ENCODE measurements at places on chromosomes 5 and 9.

DNA sequence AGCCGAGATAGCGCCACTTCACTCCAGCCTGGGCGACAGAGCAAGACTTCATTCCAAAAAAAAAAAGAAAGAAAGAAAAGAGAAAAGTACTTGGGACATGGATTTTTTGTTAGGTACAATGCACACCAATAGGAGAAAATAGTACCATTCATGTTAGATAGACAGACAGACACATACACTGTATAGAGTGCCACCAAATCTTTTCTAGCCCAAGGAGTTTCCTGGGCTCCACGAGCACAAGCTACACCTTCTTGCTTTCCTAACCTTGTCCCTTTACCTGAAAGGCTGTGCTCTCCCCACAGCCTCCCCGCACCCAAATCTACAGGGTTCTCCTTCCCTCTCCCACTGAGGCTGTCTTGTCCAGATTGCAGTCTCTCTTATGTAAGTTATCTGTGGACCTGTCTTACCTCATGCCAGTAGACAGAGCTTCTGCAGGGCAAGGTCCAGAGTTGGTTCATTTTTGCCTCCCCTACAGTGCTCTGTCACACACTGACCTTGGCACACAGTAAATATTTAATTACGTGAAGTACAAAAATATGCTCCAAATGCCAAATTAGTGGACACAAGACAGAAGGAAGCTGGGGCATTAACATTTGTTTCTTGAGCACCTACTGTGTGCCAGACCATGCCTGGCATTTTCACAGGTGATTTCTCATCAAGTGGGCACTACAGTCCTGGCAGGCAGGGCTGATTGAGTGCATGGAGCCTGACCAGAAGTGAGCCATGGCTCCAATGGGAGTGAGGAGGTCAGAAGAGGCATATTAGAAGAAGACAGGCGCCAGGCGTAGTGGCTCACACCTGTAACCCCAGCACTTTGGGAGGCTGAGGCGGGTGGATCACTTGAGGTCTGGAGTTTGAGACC, 5.9 kb downstream of the ALAD start:
- DNase-seq: no peak

DNA sequence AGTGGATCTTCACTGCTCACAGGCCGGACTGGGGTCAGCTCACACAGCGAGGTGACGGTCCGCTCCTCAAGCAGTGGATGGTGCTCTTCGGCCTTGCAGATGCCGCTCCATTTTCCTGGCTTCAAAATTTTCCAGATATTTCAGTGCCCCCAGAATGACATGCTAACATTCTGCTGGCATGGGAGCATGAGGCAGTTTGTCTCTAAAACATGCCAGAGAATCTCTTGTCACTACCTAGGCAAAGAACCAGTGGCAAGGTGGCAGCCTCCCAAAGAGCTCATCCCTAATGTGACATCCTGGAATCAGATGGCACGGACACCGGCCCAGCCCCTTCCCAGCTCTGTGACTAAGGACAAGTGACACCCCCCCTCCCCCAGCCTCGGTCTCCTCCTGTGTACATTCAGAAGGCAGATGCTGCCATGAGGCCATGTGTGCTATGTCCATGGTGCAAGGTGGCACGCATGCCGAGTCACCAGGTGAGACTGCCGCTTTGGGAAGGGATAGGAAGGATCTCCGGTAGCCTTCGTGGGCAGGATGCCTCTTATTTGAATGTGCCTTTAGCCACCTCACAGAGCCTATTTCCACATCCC, 2.7 kb downstream of the S1PR3 start:
- no peak for DNase-seq

- no peak for DNase-seq
Observed at GRCh38 chr5:34045023-34045422, 2.0 kb upstream of the C1QTNF3 start.

DNA sequence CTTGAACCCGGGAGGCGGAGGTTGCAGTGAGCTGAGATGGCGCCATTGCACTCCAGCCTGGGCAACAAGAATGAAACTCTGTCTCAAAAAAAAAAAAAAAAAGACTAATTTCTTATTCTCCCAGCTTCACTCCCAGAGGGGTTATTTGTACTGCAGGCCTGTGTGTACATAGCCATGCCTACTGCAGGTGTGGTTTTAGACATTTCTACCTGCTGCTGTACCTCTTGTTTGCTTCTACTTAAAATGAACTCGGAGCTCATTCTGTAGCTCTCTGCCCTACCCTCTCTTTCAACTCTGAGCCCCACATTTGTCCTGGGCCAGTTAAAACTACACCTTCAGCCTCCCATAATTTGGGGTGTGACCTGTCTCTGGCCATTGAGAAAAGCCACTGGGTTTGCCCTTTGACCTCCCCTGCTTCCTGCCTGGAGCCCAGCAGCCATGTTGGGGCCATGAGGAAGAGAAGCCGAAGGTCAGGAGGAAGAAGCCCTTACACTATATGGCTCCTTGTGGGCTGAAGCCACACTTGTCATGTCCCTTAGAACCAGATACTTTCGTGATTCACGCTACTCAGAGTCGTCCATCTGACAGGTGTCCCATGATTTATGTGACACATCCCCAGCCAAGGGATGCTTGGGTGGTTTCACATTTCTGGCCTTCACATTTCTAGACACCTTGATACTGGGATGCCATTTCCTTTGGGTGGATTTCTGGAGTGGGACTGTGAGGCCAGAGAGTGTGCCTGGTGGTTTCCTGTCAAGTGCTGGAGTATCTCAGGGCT, 9.4 kb upstream of the CARD19 start:
- DNase-seq: no peak

DNA sequence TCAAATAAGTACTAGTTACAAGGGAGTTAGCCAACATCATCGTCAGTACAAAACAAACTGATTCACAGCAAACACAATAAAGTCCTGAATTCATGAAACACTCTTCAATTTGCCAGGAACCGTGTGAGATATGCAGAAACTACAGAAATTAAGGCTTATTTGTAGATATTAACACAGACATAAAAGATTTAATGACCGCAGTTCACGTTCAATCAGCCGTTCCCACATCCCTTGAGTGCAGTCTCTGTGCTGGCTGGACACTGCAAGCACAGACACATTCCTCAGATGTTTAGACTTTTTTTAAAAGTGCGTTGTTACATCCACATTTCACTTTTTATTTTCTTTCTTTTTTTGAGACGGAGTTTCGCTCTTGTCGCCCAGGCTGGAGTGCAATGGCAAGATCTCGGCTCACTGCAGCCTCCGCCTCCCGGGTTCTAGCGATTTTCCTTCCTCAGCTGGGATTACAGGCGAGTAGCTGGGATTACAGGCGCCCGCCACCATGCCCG, 566 bp upstream of the CEP78 start:
- no peak for DNase-seq

DNA sequence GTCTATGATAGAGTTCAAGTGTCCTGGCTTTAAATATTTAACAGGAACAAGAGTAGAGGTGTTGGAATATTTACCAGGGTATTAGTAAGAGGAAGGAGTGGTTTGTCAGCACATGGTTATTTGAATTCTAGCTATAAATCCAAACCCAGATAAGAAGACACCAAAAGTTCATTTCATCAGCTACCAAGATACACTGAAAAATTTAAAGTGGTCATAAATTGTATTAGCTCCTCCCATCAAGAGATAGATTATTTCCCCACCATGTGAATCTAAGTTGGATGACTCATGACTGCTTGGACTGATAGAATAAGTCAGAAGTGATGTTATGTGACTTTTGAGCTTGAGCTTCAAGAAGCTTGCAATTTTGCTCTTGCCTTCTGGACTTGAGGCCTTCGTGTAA, 72.1 kb upstream of the GRAMD2B start:
- no peak for DNase-seq

DNA sequence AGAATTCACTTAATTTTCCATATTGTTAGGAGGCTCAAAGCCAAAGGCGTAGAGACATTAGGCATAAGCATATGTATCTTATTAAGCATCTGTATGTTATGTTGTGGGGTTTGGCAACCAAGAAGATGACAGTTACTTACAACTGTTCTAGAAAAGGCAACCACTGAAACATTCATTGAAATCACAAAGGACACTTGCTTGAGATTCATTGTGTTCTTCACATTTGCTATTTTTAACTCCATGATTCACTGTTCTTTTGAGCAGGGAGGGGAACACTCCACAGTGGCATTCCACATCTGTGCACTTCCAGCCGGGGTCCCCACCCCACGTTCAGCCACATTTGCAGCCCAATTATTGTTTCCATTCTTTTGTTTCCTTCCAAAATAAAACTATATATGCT, 107.1 kb downstream of the PALM2AKAP2 start:
- DNase-seq: no peak

DNA sequence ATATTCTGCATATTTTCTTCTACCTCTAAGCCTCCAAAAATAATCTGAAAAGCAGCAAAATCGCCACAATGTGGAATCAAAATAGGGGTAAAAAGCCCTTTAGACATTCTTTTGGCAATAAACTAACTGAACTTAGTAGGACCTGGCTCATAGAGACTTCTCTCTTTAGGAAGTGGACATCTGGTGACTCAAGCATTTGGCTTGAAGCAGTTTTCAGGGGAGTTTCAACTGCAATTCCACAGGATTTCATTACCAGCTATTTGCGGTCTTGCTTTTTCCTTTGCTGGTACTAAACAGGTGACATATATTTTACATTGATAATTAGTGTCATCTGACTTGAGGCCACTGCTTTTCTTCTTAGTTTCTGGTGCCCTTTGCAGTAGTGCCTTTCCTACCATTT, 173.2 kb upstream of the FBN2 start:
- no peak for DNase-seq

GRCh38 chr9:33438926-33439680, 8.3 kb downstream of the AQP3 start:
- DNase-seq: no peak

- DNase-seq: no peak
Observed at GRCh38 chr5:135103575-135103853, 69.5 kb upstream of the PITX1 start.

DNA sequence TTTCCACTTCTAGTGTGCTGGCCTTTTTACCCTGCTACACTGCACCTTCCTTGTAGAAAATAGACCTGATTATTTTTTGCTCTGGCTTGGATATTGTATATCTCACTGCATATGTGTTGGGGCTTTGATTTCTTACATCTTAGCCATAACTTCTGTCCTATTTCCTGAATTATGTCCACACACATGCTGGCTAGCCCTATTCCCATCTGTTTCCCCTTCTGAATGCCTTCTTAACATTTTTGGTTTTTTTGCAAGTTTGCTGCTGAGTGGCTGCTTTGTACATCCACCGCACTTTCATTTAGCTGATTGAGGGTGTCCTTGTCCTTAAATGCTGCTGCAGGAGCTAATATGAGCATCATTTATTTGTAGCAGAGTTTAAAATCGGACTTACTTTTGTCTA, 26.9 kb downstream of the CFAP95 start:
- no peak for DNase-seq

DNA sequence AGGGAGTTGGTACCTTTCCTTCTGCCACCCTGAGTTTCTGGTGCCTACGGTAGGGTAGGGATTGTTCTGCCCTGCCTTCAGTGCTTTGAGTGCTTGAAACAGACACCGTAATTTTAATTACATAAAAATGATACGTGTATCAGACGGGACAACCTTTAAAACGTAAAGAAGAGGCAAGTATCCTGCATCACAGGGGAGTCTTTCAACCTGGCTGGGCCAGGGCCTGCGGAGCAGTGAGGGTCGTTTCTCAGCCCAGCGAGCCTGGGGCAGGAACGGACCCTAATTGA, 483 bp upstream of the DAB2IP start:
- DNase-seq: no peak

DNA sequence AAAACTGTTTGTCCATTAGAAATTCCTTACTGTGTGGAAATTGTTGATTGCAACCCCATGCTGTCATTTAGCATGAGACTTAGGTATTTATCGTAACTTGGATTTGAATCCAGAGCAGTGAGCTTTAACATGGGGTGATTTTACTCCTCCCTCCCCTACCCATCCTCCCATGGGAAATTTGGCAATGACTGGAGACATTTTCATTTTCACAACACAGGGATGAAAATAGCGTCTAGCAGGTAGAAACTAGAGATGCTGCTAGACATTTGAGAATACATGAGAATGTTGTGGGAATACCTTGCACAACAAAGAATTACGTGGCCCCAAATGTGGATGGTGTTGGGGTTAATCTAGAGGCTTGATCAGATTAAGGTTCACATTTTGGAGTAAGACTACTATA, 191.3 kb upstream of the MPDZ start:
- no peak for DNase-seq

- DNase-seq: no peak
Observed at GRCh38 chr9:85064811-85065371, 395.4 kb downstream of the NTRK2 start.

GRCh38 chr9:104997536-104997935, 69.6 kb upstream of the ABCA1 start:
- DNase-seq: no peak

DNA sequence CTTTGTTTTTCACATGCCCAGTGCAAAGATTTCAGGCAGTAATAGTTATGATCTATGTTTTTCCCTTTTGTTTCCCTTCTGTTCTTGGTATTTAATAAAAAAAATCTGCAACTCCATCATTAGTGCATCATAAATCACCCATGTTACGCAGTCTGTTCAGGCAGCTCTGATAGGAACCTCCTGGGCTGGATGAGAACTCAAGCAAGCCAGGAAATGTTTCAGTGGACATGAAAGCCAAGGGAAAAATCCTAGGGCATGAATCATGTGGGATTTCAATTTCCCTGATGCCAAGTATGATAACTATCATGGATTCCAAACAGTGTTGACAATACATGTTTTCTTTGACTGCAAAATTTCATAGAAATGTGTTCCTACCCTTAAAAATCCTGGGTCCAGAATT, 119.7 kb upstream of the TARS1 start:
- no peak for DNase-seq

- DNase-seq: no peak
Observed at GRCh38 chr5:65866837-65867521, 59.4 kb upstream of the ERBIN start.

- no peak for DNase-seq
Observed at GRCh38 chr5:112614285-112614684, 123.4 kb upstream of the APC start.

GRCh38 chr5:142032150-142032549, 19.3 kb upstream of the GNPDA1 start:
- no peak for DNase-seq

- DNase-seq: no peak
Observed at GRCh38 chr9:135229701-135230385, 142.4 kb downstream of the OLFM1 start.

- DNase-seq: no peak
Observed at GRCh38 chr9:95250462-95251221, 66.9 kb downstream of the FANCC start.

GRCh38 chr9:89879701-89880100, 274.9 kb downstream of the GADD45G start:
- no peak for DNase-seq

- no peak for DNase-seq
Observed at GRCh38 chr9:70567511-70567910, 153.1 kb upstream of the KLF9 start.

GRCh38 chr5:157729858-157730257, 1.4 kb upstream of the THG1L start:
- DNase-seq: no peak

GRCh38 chr5:56440871-56441740, 208.0 kb upstream of the ANKRD55 start:
- DNase-seq: no peak

- no peak for DNase-seq
Observed at GRCh38 chr9:124282442-124283227, 24.9 kb downstream of the NEK6 start.

All from putamen (tissue), 1 donor.